Memory B cell (primary cell): ENCODE measurements at places on chromosomes 12 and 14.

DNA sequence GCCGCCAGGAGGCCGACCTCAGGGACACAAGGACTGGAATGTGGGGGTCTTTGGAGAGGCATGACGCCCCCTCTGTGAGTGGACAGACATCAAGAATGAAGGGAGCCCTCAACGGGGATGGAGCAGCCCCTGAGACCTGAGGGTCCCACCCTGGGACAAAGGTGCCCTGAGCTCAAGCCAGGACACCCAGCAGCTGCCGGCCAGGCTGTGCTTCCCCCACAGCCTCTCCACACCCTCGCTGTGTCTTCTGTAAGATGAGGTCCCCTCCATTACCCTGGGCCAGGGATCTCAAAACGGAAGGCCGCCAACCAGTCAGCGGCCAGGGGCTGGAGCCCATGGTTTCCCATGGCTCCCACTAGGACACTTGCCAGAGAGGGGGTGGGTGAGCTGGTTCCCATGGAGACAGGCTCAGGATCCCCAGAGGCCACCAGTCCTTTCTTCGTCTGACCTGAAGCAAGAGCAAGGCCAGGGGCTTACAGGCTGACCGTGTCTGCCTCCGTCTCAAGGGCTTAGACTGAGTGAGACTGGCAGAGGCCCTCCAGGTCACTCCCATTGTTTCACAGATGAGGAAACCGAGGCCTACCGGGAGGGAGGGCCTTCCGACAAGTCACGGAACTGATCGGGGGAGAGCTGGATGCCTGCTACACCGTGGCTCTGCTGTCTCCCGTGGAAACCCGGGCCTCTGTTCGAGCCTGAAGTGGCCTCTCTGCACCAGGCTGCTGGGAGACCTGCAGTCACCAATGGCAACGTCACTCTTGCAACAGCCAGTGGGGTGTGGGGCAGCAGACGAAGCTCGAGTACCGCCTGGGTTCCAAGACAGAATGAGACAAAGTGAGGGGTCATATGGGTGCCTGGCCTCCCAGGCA, 91.7 kb upstream of the DIO3 start:
- H3K36me3 ChIP-seq = no peaks in the 10 kb centered on the region
- peaks cover 4% of the 10 kb centered on the region for H3K27me3 ChIP-seq
- no peak for DNase-seq
- H3K4me1 ChIP-seq = no peaks in the 10 kb centered on the region

GRCh38 chr14:92666251-92666650, 82.2 kb downstream of the LGMN start:
- no peaks in the 10 kb centered on the region for H3K27me3 ChIP-seq
- no peak for DNase-seq
- H3K4me3 ChIP-seq = peak overlapping the region; percentile 73
- peaks cover 45% of the 10 kb centered on the region for H3K36me3 ChIP-seq
- H3K27ac ChIP-seq = peak overlapping the region; percentile 91

GRCh38 chr12:68481181-68481941, 129.3 kb upstream of the RAP1B start:
- H3K4me3 ChIP-seq = peak overlapping the region; percentile 66
- peak overlapping the region; percentile 86 for H3K27ac ChIP-seq
- no peaks in the 10 kb centered on the region for H3K27me3 ChIP-seq

DNA sequence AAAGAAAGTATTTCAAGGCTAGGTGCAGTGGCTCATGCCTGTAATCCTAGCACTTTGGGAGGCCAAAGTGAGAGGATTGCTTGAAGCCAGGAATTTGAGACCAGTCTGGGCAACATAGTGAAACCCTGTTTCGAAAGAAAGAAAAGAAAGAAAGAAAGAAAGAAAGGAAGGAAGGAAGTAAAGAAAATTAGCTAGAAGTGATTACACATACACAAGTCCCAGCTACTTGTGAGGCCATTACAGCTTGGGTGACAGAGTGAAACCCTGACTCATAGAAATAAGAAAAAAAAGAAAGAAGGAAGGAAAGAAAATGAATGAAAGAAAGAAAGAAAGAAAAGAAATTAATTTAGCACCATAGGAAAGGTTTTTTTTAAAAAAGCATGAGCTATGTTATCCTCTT, 33.3 kb upstream of the PPP1CC start:
- DNase-seq = no peak
- H3K4me1 ChIP-seq = peaks cover 22% of the 10 kb centered on the region
- H3K27ac ChIP-seq = peak overlapping the region; percentile 80
- H3K27me3 ChIP-seq = peaks cover 2% of the 10 kb centered on the region

- peak overlapping the region; percentile 84 for H3K27ac ChIP-seq
- no peak for DNase-seq
- H3K27me3 ChIP-seq = no peaks in the 10 kb centered on the region
- peaks cover 50% of the 10 kb centered on the region for H3K4me1 ChIP-seq
These were observed 7.6 kb downstream of the VPS37B start for GRCh38 chr12:122888232-122888752.

- DNase-seq = no peak
- H3K27ac ChIP-seq = no peak overlapping the region
- no peaks in the 10 kb centered on the region for H3K36me3 ChIP-seq
- H3K4me3 ChIP-seq = no peak overlapping the region
These were observed 160.0 kb downstream of the TPH2 start for GRCh38 chr12:72098622-72099021.

- H3K27ac ChIP-seq = no peak overlapping the region
- no peak overlapping the region for H3K4me3 ChIP-seq
- peaks cover 13% of the 10 kb centered on the region for H3K27me3 ChIP-seq
- H3K4me1 ChIP-seq = peaks cover 4% of the 10 kb centered on the region
- DNase-seq = no peak
- H3K36me3 ChIP-seq = no peaks in the 10 kb centered on the region
These were observed 35.1 kb upstream of the LTBP2 start for GRCh38 chr14:74647061-74647677.

DNA sequence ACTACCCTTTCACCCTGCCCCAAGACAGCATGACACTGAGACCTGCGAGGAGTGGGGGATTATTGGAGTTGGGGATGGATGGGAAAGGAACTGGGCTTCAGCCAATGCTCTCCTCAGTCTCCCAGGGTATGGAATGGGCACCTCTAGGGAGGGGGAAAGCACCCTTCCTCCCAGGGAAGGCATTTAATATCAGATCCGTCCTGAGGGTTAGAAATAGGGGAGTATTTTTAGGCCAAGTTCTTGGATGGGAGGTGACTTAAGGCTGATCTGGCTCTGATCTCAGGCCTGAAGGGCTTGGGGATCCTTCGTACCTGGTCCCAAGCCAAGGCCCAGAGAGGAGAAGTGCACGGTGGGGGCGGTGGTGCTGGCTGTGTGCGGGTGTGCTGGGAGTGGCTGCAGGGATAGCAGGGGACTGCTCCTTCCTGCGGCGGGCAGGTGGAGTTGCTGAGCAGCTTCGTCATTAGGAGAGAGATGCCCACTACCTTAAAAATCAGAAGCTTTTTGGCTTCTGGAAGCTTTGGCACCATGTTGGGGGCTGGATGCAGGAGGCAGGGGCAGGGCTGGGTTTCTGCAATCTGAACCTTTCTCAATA, 7.0 kb upstream of the CEBPE start:
- peaks cover 23% of the 10 kb centered on the region for H3K4me1 ChIP-seq
- DNase-seq = no peak
- no peaks in the 10 kb centered on the region for H3K27me3 ChIP-seq
- no peak overlapping the region for H3K27ac ChIP-seq

GRCh38 chr12:106760184-106760531, 14.3 kb upstream of the RIC8B start:
- H3K4me3 ChIP-seq = peak overlapping the region; percentile 85
- no peaks in the 10 kb centered on the region for H3K27me3 ChIP-seq
- H3K4me1 ChIP-seq = peaks cover 21% of the 10 kb centered on the region

DNA sequence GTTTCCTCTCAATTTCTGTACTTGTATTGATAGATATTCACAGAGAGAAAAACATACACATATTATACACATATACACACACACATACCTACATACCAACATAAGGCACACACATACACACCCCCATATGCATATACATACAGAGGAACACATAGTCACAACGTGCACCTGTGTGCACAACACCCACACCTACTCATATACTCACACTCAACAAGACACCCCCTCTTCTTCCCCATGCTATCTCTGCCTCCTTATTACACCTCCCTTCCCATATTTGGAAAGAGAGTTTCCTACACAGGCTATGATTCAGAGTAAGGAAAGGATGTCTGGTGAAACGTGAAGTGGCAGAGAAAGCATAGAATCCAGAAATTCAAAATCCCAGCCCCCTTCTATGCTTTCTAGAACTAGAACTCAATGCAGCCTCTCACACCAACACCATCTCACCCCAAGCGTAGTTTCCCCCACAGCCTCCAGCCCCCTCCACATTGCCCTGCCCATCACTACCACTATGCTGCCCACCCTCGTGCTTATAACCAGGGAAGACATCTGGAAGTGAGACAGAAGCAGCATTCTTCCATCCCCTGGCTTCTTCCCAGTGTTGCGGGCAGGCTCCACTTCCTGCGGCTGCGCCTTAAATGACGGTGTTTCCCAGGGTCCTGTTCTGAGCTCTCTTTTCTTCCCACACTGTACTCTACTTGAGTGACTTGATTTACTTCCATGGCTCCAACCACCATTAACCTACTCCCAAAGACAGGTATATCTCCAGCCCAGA, 2.4 kb downstream of the RNASE8 start:
- H3K27ac ChIP-seq = no peak overlapping the region
- no peak overlapping the region for H3K4me3 ChIP-seq
- DNase-seq = no peak
- peaks cover 21% of the 10 kb centered on the region for H3K27me3 ChIP-seq
- H3K36me3 ChIP-seq = no peaks in the 10 kb centered on the region

DNA sequence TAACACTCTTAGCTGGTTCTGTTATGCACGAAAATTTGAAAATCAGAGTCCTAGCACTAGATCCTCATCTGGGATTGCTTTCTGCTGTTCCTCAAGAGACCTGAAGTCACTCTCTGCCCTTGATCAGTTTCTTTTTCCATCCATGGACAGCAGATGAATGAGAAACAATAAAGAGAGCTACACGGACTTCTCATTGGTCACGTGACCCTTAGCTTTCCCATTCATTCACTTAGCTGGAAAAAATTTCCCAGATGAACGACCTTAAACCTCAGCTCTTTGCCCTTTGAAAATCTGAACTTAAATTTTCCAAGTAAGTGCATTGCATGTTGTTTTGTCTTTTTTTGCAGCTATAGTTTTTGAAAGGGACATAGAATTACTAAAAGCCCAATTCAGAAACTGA, 27.2 kb upstream of the RGS6 start:
- H3K27ac ChIP-seq = no peak overlapping the region
- DNase-seq = no peak
- no peak overlapping the region for H3K4me3 ChIP-seq
- H3K27me3 ChIP-seq = peaks cover 14% of the 10 kb centered on the region

- H3K36me3 ChIP-seq = no peaks in the 10 kb centered on the region
- H3K4me1 ChIP-seq = no peaks in the 10 kb centered on the region
- H3K27me3 ChIP-seq = peaks cover 24% of the 10 kb centered on the region
- H3K4me3 ChIP-seq = no peak overlapping the region
- H3K27ac ChIP-seq = no peak overlapping the region
These were observed 48.6 kb upstream of the TMEM233 start for GRCh38 chr12:119544765-119545625.

DNA sequence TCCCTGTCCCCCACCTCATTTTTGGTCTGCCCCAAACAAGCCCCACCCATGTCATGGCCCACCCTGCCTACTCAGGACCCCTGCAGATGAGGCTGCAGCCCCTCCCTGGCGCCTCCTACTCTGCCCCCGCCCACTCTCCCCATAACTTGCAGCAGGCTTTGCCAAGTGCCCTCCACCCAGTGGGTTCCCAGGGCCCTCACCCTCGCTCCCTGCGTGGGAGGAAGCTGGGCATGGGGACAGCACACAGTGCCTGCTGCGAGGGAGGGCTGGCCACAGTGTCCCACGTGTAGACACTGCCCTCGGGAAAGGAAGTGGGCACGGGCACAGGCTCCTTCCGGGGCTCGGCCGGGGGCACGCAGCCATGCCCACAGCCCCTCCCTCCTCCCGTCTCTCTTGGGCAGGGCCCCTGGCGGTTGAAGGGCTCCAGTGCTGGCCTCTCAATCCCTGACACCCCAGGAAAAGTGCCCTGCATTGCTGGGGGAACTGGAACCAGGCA, 9.4 kb downstream of the AKT1 start:
- peak overlapping the region; percentile 47 for H3K27ac ChIP-seq
- no peaks in the 10 kb centered on the region for H3K27me3 ChIP-seq
- H3K36me3 ChIP-seq = peaks cover 1% of the 10 kb centered on the region

- H3K4me3 ChIP-seq = no peak overlapping the region
- H3K36me3 ChIP-seq = no peaks in the 10 kb centered on the region
- no peak for DNase-seq
- no peak overlapping the region for H3K27ac ChIP-seq
- no peaks in the 10 kb centered on the region for H3K4me1 ChIP-seq
- H3K27me3 ChIP-seq = no peaks in the 10 kb centered on the region
These were observed 68.7 kb downstream of the PLEKHA5 start for GRCh38 chr12:19198272-19198671.

DNA sequence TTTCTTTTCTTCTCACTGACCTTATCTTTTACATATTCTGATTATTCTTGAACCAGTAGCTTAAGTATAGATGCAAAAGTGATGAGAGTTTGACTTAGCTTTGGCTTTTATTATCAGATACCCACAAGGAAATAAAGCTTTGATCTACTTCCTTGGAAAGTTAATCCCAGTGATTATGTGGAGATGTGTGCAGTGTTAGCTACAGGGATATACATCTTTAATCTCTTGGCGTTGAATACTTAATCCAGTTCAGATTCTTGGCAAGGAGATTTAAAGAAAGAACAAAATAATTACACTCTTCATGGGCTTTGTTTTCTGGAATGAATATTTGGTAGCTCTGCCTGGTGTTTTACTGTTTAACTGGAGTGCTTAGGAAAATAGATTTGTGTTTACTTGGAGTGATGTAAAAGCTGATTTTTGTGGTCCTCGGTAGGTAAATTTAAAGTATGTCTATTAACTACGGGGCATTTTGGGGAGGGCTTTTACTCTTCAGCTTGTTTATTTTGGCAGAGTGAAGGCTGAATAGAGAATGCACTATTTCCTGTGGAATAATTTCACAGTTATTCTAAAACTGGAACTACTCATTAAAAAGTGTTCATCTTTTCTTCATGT, 150.1 kb upstream of the LRIG3 start:
- H3K4me3 ChIP-seq = no peak overlapping the region
- H3K27ac ChIP-seq = no peak overlapping the region
- DNase-seq = no peak

- no peak for DNase-seq
- no peak overlapping the region for H3K27ac ChIP-seq
- H3K4me3 ChIP-seq = no peak overlapping the region
- peaks cover 3% of the 10 kb centered on the region for H3K36me3 ChIP-seq
These were observed 90.1 kb upstream of the CPSF6 start for GRCh38 chr12:69149270-69149669.

- no peaks in the 10 kb centered on the region for H3K27me3 ChIP-seq
- peaks cover 14% of the 10 kb centered on the region for H3K4me1 ChIP-seq
- no peak overlapping the region for H3K4me3 ChIP-seq
- no peak for DNase-seq
These were observed 28.4 kb downstream of the NFYB start for GRCh38 chr12:104109446-104110271.

- DNase-seq = no peak
- H3K27me3 ChIP-seq = no peaks in the 10 kb centered on the region
- peaks cover 5% of the 10 kb centered on the region for H3K36me3 ChIP-seq
- H3K4me1 ChIP-seq = peaks cover 63% of the 10 kb centered on the region
- peak overlapping the region; percentile 35 for H3K27ac ChIP-seq
These were observed 41.4 kb downstream of the DAAM1 start for GRCh38 chr14:59229653-59230406.

- H3K27ac ChIP-seq = no peak overlapping the region
- no peaks in the 10 kb centered on the region for H3K36me3 ChIP-seq
- DNase-seq = no peak
- peaks cover 28% of the 10 kb centered on the region for H3K27me3 ChIP-seq
- H3K4me3 ChIP-seq = no peak overlapping the region
These were observed 16.3 kb upstream of the CYP46A1 start for GRCh38 chr14:99667821-99668220.

GRCh38 chr14:56885825-56886224, 75.5 kb upstream of the OTX2 start:
- H3K36me3 ChIP-seq = no peaks in the 10 kb centered on the region
- H3K27me3 ChIP-seq = peaks cover 9% of the 10 kb centered on the region
- no peak overlapping the region for H3K27ac ChIP-seq
- H3K4me3 ChIP-seq = no peak overlapping the region
- no peaks in the 10 kb centered on the region for H3K4me1 ChIP-seq
